GM13976 (cell line): ENCODE measurements at places on chromosomes 7 and 10.

DNA sequence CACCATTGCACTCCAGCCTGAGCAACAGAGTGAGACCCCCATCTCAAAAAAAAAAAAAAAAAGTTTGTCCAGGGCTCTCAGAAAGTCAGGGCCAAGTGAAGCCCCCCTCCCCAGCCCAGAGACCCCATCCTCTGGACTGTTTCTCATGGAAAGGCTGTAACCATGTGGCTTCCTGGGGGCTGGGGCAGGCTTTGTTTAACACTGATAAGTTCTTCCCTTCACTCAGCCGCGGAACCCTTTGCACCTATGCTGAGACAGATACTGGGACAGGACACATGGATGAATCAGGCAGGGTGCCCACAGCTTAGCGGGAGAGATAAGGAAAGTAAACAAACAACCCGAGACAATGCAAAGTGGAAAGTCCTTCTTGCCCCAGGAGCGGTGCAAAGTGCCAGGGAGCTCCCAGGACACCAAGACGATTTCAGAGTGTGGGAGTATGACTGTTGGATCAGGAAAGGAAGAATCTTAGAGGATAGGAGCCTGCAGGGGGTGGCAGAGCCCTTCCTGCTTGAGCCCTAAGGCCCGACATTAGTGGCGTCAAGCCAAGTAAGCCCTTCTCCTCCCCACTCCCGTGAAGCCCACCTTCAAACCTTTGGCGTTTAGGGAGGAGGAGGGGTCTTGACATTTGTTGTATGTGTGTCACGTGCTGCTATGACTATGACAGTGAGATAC lies 11.6 kb downstream of the MLXIPL start:
- no peak for DNase-seq

GRCh38 chr7:2967705-2968104 lies 76.0 kb downstream of the CARD11 start:
- DNase-seq, result no peak

GRCh38 chr7:111785076-111785475 lies 222.8 kb upstream of the IMMP2L start:
- DNase-seq, result no peak

DNA sequence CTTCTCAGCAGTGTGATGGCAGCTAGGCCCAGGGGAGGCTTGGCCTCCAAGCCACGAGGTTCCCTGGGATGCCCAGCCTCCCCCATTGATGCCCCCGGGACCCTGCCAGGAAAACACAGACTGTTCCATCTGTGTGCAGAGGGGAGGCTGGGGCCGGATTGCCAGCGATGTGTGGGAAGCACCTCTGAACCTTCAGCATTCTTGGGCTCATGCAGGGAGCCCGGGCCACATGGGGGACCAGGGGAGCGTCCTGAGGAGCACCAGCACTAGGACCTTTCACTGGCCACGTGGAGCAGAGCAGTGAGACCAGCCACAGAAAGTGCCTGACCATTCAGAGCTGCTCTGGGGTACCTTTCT lies 2.6 kb downstream of the IMPDH1 start:
- DNase-seq, result no peak

DNA sequence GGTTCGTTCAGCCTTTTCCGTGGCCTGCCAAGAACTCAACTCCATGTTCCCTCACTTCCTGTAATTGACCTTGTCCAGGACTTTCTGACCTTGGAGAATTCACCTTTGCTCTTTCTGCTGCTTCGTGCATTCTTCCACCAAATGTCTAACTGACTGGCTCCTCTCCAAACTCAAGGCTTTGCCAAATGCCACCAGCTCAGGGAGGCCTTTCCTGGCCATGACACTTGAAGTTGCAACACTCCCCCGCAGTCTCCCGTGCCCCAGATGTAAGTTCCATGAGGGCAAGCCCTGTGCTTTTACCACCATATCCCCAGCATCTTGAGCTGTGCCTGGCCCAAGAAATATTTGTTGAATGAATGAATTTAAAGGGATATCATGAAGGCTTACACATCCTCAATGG lies 238.4 kb downstream of the ARHGAP21 start:
- no peak for DNase-seq

- no peak for DNase-seq
Observed at GRCh38 chr10:125882596-125882995, 1.5 kb upstream of the DHX32 start.
